ENCODE measurements at places on chromosomes 13 and 19.

GRCh38 chr19:51319649-51320279, 8.3 kb downstream of the IGLON5 start:
- no peak for DNase-seq

- no peak for DNase-seq
Measured at GRCh38 chr13:113186061-113186900, 22.2 kb downstream of the PCID2 start.

DNA sequence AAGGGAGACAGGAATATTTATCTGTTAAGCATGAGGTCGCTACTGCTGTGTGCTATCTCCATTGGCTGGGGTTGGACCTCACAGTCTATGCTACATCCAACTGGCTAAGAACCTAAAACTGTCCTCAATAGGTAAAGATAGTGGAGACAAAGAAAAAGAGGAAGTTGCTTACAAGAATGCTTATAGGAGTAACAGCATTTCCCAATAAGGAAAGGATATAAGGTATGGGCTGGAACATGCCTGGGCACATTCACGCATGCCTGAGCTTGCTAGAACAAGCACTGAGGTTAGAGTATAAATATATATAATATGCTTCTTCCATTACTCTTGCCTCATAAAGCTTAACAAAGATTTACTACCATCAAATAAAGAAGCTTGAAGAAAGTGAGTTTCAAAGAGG, 47.9 kb upstream of the CEACAM21 start:
- DNase-seq, result no peak

- DNase-seq, result no peak
Measured at GRCh38 chr19:16366056-16366432, 41.4 kb downstream of the KLF2 start.

GRCh38 chr19:7224209-7224686, 70.0 kb downstream of the INSR start:
- DNase-seq, result no peak

DNA sequence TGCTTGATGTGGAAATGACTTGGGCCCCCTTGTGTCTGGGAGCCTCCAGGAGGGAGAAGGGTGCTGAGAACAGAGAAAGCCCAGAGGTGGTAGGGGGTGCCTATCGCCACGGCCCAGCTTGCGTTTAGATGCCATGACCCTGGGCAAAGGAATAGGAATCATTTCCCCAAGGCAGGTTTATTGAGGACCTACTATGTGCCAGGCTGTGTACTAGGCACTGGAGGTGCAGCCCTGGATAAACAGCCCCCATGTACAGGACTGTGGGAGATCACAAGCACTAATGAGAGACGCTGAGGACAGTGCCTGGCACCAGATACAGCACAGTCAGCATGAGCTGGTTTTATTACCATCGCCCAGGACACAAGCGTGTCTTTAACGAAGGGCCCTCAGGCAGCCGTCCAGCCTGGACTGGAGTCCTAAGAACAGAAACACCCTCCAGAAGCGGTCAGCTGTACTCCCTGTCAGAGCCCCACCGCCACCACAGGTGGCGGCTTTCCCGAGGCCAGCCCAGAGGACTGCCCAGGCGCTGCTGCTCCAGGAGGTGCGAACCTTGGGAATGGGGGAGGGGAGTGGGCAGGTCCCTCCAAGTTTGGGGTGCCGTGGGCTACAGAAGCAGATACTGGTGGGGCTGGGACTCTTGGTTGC, 4.6 kb downstream of the TMEM147 start:
- DNase-seq, result no peak

- DNase-seq, result no peak
Measured at GRCh38 chr19:1130771-1131717, 27.2 kb downstream of the GPX4 start.

- peak; percentile 71 for DNase-seq
Measured at GRCh38 chr13:48975101-48975855, 434 bp upstream of the FNDC3A start.

DNA sequence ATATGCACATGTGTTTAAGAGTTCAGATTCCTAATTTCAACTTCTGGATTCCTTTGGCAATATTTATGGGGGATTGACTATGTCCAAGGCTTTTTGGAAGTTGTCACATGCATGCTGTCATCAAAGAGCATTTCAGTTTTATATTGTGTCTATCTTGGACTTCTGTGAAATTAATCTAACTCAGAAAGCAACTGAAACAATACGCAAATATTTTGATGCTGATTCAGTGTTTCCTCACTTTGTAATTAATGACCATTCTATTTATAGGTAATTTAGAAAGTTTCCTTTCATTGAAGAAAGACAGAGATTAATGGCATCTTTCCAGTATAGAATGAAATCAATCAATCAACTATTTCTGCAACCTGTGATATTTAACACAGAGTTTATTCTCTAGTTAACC, 550.1 kb downstream of the PCDH9 start:
- no peak for DNase-seq

DNA sequence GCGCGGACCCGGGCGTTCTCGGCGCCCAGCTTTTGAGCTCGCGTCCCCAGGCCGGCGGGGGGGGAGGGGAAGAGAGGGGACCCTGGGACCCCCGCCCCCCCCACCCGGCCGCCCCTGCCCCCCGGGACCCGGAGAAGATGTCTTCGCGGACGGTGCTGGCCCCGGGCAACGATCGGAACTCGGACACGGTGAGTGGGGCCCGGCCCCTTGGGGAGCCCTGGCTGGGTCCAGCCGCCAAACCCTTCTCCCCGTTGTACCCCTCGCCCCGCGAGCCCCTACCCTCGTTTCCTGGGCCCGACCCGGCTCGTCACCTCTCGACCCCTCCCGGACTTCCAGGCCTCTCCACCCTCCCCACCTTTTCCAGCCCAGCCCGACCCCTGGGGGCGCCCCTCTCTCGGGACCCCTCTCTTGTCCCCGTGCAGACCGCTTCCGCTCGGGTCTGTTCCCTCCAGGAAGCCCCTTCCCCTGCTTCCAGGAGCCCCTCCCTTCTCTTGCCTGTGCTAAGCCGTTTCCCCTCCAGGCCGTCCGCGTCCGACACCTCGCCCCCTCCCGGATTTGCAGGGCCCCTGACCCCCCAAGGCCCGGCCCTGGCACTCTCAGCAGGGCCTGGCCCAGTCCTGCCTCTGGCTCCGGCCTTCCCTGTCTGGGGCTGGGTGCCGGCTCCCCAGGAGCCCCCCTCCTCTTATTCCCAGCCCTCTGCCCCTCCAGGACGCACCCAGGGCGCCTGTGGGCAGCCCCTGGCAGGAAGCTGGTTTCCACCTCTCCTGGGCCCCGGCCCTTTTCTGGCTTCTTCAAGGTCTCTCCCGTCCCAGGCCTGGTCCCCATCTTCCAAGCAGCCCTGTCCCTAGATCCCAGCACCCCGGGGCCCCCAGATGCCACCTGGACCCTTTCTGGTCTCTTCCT, 632 bp downstream of the MARK4 start:
- no peak for DNase-seq

DNA sequence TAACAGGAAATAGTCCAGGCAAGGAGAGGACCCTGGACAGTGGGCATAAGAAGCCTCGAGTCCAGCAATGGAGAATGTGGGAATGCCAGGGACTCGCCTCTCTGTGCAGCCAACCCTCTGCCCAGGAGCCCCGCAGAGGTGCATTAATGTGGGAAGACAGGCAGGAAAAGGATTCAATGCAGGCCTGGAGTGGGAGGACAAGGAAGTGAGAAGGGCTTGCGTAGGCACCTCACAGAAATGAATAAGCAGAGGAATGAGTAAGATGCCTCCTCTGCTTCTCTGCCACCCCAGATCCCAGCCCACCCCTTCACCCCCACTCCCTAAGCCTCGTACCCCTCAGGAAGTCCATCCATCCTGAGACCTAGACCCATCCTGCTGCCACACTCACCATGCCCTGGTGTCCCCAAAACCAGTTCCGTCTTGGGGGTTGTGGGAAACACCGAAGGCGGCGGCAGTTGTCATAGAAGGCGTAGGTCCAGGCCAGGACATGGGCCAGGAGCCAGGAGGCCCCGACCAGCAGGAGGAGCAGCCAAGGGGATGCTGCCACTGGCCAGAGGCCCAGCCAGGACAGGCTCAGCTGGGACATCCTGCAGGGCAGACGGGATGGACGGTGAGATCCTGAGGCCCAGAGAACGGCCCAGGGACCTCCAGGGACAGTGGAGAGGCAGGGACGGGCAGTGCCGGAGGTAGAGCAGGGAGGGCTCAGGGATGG, 692 bp downstream of the CYP4F2 start:
- DNase-seq, result no peak

GRCh38 chr19:10583036-10583776, 3.9 kb downstream of the AP1M2 start:
- no peak for DNase-seq

- DNase-seq, result no peak
Measured at GRCh38 chr13:28630869-28631268, 28.1 kb upstream of the POMP start.

DNA sequence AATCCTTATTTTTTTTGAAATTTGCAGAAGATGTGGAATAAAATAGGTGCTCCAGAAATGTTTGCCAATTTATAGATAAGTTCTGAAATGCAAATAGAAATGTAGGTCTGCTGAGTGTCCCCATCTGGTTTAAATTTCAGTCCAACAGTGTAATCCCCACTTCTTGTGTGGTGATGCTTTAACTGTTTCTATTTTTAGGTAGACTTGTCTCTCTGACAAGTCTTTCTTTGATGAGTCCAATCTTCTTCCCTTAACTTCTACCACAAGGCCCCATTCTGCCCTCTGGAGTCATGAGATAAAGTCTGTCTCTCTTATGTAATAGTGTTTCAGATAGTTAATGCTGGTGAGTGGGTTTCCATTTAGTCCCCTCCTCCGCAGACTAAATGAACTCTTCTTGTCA, 390.4 kb downstream of the RFC3 start:
- DNase-seq, result no peak

DNA sequence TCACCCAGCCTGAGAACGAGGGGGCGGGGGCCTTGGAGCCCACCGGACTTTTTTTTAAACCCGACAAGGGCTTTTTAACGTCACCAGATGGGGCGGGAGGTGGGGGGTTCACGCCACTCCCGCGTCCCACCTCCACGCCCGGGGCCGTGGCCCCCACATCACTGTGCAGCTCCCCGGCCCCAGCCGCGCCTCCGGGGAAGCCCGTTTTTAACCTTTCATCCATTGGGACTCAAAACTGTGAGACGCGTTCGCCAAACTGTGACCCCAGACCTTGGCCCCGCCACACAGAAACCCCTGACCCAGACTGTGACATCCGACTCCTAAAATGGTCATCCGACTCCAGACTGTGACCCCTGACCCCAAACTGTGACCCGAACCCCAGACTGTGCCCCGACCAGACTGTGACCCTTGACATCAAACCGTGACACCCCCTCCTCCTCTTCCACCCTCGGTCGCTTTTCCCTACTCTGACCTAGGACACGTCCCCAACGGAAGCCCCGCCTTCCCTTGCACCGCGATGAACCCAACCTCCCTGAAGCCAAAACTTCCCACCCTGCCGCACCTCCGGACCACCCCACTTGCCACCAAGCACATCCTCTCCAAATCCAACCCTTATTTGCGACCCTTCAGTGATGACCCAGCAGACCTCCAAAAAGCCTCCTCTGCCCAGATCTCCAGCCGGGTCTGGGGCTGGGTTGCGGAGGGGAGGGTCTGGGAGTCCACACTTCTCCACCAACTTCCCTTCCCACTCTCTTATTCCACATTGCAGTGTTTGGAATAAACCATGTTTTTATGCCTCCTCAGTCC, 1.5 kb upstream of the GRWD1 start:
- DNase-seq, result no peak

DNA sequence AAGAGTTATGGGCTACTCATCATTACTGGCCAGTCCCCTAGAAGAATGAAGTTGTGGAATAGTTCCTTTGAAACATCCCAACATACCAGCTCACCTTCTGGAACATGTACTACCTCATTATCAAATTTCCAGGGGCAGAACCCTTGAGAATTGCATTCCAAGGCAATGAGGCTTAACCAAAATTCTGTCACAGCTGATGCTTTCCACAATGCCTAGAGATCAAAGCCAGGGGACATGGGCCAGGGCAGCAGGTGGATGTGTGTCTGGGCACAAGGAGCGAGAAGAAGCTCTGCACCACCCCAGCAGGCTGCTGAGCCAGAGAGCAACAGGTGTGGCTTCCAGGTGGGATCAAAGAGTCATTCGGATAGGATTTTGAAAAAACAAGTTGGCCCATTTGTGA, 362.1 kb downstream of the EFNB2 start:
- DNase-seq, result no peak

- DNase-seq, result no peak
Measured at GRCh38 chr19:50562996-50563395, 5.2 kb downstream of the LRRC4B start.

DNA sequence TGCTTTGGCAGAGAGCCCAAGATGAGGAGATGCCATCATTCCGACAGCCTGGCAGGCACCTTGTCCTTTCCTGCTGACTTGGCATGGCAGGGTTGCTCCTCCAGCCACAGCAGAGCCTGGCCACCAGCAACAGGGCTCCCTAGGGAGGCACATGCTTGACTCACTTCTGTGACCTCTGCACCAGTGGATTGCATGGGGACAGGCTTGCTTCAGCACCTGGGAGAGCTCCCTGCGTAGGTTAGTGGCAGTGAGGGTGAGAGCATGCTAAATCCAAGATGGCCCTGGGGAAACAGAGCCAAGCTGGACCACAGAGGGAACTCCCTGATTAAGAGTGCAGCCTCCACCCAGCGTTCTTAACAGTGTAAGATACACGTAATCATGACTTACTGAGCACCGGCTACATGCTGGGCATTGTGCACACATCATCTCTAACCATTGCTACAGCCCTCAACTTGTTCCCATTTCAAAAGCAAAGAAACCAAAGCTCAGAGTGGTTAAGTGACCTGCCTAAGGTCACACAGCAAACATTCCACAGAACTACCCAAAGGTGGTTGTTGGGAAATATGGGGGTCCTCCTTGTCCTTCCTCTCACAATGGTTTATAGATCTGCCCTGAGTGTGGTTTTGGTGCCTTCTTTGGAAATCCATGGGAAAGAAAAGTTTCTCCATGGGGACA, 116.6 kb upstream of the UQCRFS1 start:
- DNase-seq, result peak; percentile 68

DNA sequence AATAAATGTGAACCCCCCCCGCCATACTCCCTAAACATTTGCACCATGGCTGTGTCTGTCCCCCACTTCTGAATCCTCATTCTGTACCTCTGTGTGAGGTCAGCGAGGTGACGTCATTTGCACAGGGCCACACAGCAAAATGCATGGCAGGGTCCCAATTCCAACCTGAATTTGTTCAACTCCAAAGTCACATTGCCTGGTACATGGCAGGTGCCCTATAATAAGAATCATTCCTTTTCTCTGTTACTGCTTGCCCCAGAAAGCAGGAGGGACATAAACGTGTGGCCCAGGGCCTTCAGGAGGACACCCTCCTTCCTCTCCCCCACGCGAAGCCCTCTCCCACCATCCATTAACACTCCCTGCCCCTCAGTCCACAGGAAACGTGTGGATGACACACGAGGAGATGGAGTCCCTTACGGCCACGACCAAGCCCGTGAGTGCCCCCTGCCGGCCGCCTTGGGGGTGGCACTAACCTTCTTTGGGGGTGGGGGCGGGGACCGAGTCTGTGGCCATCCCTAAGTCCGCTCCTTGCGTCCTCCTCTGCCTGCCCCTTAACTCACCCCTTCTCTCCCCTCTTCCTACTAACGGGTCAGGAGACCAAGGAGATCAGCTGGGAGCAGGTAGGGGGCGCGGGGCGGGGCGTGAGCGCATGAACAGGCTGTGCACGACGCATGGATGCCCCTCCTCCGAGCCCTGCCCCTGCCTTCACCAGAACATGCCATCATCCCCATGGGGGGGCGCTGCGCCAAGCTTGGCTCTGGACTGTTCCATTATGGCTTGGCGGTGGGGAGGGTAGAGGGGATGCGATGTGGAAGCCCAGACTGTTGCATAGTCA, 9.4 kb downstream of the HRC start:
- DNase-seq, result peak; percentile 50

GRCh38 chr13:89457977-89458376, 1786.8 kb downstream of the SLITRK5 start:
- DNase-seq, result no peak
